Retina (tissue), 1 donor: ENCODE measurements at places on chromosomes 7 and 10.

DNA sequence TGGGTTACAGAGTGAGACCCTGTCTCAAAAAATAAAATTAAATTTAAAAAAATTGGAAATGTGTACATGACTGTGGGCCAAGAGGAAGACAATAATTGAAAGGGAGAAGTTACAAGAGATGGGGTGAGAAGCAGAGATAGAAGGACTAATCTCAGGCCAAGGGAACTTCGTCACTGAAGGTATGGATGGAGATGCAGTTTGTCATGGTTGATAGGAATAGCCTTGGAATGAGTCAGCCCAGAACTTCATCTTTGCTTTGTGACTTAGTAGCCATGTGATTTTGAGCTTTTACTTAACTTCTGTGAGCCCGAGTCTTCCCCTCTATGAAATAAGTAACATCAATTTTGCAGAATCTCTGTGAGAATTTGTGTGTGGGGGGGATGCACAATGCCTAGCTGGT lies 6.5 kb upstream of the PODXL start:
- no peak for DNase-seq

- DNase-seq: no peak
Observed at GRCh38 chr10:74958316-74958715, 131.9 kb downstream of the KAT6B start.

DNA sequence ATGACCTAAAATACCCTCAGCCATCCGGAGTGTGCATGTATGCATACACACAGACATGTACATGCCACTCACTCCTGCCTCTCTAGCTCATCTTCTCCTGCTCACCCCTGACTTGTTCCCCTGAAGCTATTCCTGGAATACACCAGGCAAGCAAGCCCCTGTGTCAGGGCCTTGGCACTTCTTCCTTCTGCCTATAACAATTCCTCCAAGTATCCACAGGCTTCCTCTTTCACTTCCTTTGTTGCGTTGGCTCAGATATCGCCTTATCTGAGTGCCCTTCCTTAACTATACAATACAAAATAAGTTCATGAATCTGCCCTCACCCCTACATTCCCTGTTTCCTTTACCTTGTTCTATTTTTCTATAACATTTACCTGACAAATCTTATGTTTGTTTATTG lies 88.8 kb downstream of the NOD1 start:
- no peak for DNase-seq

DNA sequence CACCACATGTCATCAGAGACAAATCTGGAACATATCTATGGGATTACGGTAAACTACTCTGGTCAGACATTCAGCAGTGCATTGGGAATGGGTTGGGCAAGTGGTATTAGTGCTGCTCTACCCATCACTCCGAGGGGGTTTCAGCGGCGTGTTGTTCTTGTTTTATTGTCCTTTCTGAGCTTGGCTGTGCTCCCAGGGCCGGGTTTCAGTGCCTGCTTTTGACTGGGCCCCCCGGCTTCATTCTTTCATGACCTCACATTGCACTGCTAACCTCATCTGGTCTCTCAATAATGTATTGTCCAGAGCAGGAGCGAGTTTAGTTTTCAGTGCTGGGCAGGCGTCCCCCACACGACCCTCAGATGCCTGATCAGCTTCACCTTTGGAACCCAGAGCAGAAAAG lies 364.6 kb downstream of the PAXIP1 start:
- no peak for DNase-seq

- no peak for DNase-seq
Observed at GRCh38 chr10:7130191-7130911, 280.5 kb downstream of the SFMBT2 start.

- DNase-seq: no peak
Observed at GRCh38 chr10:61423178-61423577, 30.0 kb downstream of the TMEM26 start.

GRCh38 chr7:114966156-114966555 lies 44.3 kb downstream of the MDFIC start:
- no peak for DNase-seq

GRCh38 chr7:69605070-69605469 lies 6.8 kb downstream of the AUTS2 start:
- DNase-seq: peak; percentile 14

DNA sequence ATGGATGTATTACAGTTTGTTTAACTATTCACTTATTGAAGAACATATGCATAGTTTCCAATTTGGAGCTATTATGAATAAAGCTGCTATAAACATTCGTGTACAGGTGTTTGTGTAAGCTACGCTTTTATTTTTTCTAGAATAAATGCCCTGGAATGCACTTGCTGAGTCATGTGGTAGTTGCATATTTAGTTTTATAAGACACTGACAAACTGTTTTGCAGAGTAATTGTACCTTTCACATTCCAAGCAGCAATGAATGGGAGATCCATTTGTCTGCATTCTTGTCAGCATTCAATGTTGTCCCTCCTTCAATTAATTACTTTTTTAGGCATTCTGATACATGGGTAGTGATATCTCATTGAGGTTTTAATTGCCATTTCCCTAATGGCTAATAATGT lies 373.6 kb upstream of the GHITM start:
- no peak for DNase-seq

- no peak for DNase-seq
Observed at GRCh38 chr10:23148214-23148613, 43.9 kb upstream of the PTF1A start.
